T1000 (cell line): ENCODE measurements at places on chromosomes 16 and 17.

DNA sequence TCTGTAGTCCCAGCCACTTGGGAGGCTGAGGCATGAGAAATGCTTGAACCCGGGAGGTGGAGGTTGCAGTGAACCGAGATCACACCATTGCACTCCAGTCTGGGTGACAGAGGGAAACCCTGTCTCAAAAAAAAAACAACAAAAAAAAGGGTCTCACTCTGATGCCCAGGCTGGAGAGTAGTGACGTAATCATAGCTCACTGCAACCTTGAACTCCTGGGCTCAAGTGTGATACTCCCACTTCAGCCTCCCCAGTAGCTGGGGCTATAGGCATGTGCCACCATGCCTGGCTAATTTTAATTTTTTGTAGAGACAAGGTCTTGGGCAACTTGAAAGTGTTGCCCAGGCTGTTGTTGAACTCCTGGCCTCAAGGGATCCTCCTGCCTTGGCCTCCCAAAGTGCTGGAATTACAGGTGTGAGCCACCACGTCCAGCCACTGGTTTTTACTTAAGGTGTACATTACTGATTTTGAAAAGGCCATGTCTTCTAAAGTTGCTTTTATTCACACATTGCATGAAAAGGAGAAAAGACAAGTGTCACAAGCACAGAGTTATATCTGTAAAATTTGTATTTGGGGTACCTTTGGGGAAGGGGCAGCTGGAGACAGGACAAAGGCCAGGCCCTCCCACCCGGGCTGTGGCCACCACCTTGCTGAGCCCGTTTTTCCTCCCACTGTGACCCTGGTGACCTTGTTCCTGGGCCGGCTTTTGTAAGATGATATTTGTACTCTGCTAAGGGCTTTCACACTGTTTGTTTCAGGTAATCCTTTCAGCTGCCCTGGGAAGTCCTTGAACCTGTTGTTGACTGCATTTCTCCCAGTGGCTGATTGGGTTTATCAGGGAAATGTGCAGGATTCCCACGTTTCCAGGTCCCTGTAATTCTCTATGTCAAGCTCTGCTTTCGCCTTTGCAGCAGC, 11.5 kb downstream of the GPT2 start:
- DNase-seq: no peak

- DNase-seq: no peak
Measured at GRCh38 chr16:86835982-86836381, 257.6 kb downstream of the FOXL1 start.

- DNase-seq: no peak
Measured at GRCh38 chr17:80939151-80940145, 52.2 kb upstream of the CHMP6 start.

GRCh38 chr16:62190426-62190825, 154.2 kb upstream of the CDH8 start:
- no peak for DNase-seq

DNA sequence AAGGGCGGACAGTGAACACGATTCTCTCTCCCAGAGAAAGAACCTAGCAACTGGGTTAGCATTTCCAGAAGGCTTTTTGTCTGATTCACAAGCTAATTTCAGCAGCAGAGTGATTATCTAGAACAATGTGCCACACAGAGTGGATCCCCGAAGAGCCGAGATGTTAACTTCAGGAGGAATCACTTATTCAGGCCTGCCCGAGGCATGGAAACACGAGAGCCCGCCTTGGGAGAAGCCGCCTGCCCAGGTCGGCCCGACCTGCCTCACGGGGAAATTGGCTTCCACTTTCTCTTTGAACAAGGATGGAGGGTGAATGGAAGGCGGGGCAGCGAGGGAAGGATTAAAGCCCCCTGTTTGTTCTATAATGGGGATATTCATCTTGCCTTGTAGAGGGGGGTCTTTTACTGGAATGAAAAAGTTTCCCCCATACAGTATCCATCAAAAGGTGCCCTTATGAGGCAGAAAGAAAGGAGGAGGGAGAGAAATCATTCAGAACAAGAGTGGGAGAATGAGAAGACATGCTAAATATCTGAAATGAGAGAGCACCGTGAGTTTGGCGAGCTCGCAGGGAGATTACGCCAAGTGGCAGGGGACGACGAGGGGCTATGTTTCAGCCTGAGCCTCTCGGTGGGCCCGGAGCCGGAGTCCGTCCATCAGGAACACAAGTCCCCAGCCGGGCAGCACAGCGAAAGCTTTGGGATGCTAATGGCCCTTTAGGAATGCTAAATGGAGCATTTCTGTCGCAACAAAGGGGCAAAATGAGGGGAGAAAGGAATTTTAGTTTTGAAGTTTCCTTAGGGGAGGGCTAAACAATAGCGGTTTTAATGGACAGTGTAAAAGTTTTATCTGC, 33.0 kb downstream of the NTN1 start:
- DNase-seq: no peak

- DNase-seq: peak; percentile 50
Measured at GRCh38 chr17:59846394-59847165, 46.2 kb downstream of the TUBD1 start.

- no peak for DNase-seq
Measured at GRCh38 chr16:83899978-83900377, 1.1 kb downstream of the MLYCD start.

DNA sequence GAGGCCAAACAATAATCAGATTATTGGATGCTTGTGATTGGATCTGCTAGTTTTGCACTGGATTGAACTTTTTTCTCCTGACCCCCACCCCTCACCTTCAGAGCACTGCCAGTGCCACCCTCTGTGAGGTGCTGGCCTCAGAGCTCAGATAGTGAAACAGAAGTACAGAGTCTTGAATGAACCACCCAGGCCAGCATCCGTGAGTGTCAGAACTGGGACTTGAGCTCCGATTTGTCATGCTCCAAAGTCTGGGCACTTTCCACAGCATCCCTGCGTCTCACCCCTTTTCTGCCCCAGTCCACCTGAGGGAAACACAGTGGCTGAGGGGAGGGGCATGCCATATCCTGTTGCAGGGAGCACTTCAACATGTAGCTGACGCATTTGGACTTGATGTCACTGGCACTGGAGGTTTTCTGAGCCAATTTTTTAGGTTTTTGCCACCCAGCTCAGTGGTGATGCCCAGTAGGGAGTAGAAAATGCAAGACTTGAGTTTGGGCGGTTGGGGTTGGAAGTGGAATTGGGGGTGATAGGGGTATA, 47.3 kb downstream of the SMPD3 start:
- no peak for DNase-seq

DNA sequence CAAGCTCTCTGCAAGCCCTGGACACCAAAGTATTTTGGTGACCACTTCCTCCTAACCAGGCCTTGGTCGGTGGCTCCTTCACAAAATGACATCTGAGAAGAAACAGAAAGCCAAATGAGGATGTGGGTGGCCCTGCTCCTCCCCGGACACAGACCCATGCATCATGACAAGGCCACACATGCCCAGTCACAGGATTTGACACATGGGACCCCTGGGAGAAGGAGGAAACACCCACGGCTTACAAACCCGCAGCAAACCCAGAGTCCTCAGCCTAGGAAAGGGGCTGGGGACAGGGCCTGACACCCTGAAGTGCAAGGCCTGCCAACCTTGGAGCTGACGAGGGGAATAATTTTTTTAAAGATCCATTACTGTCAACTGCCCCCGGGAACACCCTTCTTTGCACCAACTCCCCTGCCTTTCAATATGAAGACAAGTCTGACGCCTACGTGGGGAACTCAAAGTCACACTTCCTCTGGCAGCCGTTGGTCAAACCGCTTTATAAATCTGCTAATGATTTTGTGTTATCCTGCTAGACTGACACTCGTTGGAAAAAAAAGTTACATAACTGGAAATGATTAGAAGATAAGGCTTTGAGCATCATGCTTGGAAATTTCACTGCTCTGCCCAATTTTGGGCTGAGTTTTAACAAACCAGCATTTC, 41.3 kb downstream of the GAS7 start:
- no peak for DNase-seq

GRCh38 chr17:57463103-57463885, 207.0 kb downstream of the MSI2 start:
- DNase-seq: peak; percentile 79

- DNase-seq: no peak
Measured at GRCh38 chr17:32264140-32264799, 1.4 kb upstream of the RHBDL3 start.
